ENCODE measurements at places on chromosomes 6 and 20.
A peak's percentile ranks its signal among the peaks of the same experiment; 100 is the strongest.

DNA sequence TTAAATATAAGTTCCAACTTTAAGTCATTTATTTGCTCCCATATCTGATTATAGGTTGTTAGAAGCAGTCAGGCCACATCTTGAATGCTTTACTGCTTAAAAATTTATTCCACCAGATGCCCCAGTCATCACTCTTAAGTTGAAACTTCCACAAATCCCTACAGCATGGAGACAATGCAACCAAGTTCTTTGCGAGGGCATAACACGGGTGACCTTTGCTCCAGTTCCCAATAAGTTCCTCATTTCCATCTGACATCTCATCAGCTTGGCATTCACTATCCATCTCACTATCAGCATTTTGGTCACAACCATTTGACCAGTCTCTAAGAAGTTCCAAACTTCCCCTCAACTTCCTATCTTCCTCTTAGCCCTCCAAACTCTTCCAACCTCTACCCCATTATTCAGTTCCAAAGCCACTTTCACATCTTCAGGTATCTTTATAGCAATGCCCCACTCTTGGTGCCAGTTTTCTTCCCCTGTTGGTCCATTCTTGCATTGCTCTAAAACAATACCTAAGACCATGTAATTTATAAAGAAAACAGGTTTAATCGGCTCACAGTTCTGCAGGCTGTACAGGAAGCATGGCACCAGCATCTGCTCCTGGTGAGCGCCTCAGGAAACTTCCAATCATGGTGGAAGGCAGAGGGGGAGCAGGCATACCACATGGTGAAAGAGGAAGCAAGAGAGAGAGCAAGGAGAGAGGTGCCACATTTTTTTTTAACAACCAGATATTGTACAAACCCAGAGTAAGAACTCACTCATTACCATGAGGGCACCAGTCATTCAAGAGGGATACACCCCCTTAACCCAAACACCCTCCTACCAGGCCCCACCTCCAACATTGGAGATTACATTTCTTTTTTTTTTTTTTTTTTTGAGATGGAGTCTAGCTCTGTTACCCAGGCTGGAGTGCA lies 15.9 kb upstream of the ITPR3 start:
- no peak for DNase-seq

- DNase-seq: no peak
These were observed 8.8 kb upstream of the C20orf144 start for GRCh38 chr20:33653218-33653899.

- no peak for DNase-seq
These were observed 39.9 kb downstream of the PREX1 start for GRCh38 chr20:48787861-48788375.

GRCh38 chr6:142860498-142860897 lies 84.5 kb downstream of the HIVEP2 start:
- no peak for DNase-seq

DNA sequence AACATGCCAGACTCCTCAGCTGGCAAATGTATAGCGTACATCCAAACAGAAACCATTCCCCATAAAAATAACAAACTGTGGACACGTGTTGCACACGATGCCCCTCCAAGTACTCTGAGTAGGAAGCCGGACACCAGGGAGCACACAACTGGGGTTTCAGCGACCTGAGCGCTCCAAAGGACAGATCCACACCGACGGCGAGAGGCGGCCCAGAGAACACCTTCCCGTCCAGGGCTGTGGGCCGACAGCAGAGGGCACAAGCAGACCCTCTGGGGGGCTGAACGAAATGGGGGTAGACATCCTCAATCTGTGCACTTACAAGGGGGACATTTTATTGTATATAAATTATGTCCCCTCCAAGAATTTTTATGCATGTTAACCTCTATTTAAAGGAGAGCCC lies 24.7 kb downstream of the TAF4 start:
- DNase-seq: no peak

DNA sequence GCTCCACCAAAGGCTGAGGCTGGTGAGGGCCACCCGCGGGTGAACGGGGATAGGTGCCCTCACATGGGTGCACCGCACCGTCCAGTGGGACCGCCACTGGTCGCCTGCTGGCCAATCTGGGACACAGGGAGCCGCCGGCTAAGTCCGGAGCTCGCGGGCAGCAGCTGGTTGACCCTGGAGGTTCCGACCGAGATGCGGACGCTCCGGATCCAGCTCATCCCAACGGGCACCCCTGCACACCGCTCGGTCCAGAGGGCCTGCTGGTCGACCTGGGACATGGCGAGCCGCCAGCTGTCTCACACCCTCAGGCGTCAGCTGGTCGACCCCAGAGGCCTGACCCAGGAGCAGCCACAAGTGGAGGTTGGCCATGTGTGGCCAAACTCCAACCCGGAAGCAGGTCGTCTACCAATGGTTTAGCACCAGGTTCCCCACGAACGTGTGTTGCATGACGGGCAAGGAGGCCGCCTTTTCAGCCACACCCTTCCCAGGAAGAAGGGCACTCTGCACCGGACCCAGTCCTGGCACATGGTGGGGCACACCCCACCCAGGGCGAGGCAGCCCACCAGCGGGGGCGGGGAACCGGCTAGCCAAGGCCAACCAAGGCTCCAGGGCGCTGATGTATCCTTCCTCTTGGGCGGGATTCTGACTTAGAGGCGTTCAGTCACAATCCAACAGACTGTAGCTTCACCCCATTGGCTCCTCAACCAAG lies 746.0 kb upstream of the DEFB115 start:
- DNase-seq: no peak

DNA sequence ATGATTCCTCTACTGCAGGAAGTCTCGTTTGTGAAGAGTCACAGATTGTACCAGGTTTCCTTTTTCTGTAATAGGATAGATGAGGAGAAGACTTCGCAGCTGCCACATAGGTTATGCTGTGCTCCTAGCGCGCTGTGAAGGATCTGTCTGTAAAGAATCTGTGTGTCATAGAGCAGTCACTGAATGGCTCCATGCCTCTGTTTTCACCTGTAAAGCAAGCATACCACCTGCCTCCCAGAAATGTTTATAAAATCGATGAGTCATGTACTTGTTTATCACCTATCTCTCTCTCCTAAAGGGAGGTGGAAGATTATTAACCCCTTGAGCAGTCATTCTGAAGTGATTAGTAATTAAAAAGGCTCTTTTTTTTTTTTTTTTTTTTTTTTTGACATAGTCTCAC lies 86.6 kb downstream of the TFAP2B start:
- no peak for DNase-seq

DNA sequence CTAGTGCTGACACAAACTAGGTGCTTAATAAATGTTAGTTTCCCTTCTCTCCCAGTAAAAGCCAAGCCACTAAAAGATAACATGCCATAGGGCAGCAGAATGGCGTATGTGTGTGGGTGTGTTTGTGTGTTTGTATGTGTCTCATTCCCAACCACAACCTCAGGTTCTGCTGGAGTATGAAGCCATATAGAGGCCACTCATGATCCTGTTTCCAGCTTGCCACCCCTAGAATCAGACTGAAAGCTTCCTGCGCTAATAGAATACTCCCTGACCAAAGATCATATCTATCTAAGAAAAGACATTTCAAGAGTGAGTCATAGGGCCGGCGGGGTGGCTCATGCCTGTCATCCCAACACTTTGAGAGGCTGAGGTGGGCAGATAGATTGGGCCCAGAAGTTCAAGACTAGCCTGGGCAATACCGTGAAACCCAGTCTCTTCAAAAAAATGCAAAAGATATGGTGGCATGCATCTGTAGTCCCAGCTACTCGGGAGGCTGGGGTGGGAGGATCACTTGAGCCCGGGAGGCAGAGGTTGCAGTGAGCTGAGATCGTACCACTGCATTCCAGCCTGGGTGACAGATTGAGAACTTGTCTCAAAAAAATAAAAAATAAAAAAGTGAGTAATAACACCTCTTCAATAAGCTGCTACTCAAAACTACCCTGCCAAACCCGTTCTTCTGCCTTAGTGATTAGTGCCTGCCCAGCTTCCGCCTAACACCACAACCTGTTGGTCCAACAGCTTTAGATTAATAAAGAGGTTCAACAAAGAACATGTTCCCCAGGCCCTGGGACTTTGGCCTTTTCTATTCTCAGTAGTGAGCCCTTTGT lies 11.8 kb upstream of the SNRPC start:
- no peak for DNase-seq

GRCh38 chr6:150276168-150276936 lies 92.5 kb upstream of the IYD start:
- no peak for DNase-seq

- no peak for DNase-seq
These were observed 4.3 kb downstream of the MYT1 start for GRCh38 chr20:64168381-64169090.

- no peak for DNase-seq
These were observed 3.8 kb downstream of the IL17A start for GRCh38 chr6:52189974-52190373.

DNA sequence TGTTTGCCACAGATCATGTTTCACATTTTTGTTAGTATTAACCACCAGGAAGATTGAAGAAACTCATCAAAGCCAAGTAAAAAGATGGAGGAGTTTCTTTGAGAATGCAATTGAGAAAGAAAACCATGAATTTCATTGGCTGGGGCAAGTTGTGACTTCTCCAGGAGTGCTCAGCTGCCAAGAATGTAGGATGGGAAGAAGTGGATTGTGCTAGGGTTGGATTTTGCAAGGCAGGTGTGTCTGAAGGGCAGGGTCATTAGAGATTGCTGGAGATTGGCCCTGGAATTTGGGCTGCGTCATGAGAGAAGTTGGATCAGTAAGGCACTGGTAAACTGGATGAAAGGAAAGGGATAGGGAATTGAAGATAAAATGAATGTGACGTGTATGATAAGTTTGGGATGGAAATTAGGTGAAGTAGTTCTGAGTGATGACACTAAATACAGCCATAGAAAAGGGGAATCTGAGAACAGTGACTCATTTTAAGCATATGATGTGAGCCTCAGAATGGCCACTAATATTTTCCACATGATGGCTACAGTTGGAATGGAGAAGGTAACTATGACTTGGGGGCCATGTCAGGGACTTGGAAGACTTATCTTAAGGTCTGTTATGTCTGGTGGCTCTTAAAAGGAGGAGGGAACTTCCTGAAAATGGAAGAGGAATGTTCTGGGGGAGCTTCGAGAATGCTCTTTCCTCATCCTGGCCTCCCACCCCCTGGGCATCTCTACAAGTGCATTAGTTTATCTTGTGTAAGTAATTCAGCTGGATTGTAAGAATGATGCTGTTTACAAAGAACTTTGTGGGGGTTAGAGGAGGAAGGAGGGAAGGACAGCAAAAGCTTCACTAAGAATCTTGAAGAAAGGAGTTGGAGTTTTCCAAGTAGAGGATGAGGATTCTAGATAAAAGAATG lies 27.8 kb upstream of the ERVFRD-1 start:
- no peak for DNase-seq

- no peak for DNase-seq
These were observed 2.3 kb upstream of the STMND1 start for GRCh38 chr6:17099401-17100059.

- DNase-seq: no peak
These were observed 953.3 kb upstream of the SLC35B3 start for GRCh38 chr6:9388596-9388995.

DNA sequence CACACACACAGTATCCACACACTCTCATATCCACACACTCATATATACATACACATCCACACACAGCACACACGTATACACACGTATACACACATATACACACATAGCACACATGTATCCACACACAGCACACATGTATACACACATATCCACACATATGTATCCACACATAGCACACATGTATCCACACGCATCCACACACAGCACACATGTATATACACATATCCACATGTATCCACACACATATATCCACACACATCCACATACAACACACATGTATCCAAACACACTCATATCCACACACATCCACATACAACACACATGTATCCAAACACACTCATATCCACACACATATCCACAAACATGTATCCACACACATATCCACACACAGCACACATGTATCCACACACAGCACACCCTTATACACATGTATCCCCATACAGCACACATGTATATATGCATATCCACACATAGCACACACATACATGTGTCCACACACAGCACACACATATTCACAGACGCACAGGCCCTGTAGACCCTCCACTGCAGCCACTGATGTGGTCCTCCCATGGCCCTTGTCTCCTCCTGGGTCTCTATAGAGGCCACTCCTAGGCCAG lies 172.1 kb downstream of the CDH4 start:
- DNase-seq: no peak

GRCh38 chr6:134247231-134247833 lies 70.6 kb downstream of the SGK1 start:
- peak; percentile 33 for DNase-seq

GRCh38 chr20:35055445-35056276 lies 36.9 kb downstream of the TRPC4AP start:
- no peak for DNase-seq

GRCh38 chr6:80638213-80639055 lies 532.0 kb downstream of the BCKDHB start:
- DNase-seq: no peak

GRCh38 chr6:141421378-141421777 lies 711.3 kb upstream of the GJE1 start:
- no peak for DNase-seq

- no peak for DNase-seq
These were observed 14.9 kb upstream of the ZFAND3 start for GRCh38 chr6:37804586-37804985.

- DNase-seq: no peak
These were observed 31.7 kb upstream of the CCR6 start for GRCh38 chr6:167091026-167091804.

- DNase-seq: no peak
These were observed 10.1 kb downstream of the PPP1R3G start for GRCh38 chr6:5095236-5095635.

DNA sequence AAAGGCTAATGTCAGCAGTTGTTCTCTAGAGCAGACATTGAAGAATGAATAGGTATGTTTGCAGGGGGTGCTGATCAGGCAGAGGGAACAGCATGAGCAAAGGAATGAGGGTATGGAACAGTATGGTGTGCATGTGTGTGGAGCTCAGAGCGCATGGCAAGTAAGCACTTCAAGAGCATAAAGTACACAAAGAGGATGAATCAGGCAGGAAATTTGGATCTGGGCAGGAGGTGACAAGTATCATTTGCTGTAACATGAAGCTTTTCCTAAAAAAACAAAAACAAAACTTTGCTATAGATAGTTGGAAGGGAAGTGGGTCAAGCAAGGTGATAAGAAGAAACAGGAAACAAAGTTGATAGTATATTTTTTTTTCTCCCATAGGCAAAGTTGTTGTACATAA lies 746.8 kb downstream of the HDGFL1 start:
- DNase-seq: no peak

GRCh38 chr6:25472306-25472705 lies 179.7 kb upstream of the SCGN start:
- no peak for DNase-seq

DNA sequence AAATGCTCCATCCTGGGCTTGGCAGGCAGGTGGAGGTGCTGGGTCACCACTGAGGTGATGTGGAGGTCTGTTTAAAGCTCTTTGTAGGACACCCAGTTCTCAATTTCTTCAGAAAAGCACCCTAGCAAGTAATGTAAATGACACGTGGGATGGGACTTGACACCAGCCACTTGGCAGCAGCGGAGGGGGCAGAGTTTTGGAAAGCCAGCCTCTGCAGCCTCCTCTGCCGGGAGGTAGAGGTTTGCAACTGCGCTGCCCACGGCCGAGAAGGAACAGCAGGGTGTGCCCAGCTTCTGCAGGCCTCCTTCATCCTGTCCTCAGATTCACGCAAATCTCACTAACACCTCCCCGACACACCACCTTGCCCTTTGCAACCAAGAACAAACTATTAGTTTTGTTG lies 77.3 kb downstream of the RAMACL start:
- no peak for DNase-seq
